ENCODE measurements at places on chromosomes 4 and X.

DNA sequence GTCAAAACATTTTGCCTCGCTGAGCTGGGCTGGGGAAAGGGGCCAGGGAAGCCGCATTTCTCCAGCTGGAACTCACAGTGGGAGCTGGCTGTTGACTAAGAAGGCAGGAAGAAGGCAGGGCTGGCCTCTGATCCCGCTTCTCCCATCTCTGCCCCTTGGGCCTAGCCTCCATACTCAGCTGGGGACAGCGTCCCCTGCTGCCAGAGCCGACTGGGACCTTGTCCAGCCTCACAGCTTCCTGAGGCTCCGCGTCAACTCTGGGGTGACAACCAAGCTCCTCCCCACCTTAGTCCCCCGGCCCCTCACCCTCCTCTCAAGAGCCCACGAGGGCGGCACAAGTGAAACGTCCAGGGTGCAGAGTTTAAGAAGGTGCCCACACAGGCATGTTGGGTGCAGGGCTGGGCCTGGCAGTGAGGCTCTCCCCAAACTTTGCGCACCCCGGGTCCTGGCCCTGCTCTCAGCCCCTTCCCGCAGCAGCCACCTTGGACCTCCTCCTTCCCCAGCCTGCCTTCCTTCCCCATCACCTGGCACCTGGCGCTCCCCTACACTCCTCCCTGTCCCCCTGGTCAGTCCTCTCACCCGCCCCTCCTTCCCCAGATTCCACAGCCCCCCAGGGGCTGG is 100.8 kb downstream of the PSAPL1 start:
- peak; percentile 42 for DNase-seq

DNA sequence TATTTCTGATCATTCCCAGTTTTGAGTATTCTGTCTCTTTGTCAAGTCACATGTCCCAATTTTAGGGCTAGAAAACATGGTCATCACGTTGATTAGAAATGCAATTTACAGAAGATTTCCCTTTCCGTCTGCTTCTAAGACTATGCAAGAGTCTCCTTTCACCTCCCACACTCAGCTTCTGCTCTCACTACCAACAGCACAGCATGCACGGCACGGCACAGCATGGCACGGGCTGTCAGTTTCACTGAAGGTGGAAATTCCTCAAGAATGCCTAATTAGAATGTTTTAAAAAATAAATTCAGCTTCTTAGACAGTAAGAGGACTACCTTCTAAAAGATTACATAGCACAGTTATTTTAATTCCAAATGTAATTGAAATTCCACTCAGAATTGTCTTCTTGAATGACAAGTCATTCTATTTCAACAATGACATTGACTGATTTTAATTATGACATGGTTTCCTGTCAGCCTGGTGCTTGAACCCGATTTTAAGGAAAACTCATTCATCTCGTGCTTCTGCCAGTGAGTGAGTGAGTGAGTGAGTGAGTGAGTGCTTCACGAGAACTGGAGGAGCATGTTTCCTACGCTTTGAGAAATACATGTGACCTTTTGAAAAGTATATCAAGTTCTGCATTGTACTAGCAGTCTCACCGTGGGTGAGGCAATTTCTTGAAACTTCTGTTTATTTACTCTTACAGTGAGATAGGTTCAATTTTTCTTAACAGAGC is 124.8 kb upstream of the SORBS2 start:
- no peak for DNase-seq

DNA sequence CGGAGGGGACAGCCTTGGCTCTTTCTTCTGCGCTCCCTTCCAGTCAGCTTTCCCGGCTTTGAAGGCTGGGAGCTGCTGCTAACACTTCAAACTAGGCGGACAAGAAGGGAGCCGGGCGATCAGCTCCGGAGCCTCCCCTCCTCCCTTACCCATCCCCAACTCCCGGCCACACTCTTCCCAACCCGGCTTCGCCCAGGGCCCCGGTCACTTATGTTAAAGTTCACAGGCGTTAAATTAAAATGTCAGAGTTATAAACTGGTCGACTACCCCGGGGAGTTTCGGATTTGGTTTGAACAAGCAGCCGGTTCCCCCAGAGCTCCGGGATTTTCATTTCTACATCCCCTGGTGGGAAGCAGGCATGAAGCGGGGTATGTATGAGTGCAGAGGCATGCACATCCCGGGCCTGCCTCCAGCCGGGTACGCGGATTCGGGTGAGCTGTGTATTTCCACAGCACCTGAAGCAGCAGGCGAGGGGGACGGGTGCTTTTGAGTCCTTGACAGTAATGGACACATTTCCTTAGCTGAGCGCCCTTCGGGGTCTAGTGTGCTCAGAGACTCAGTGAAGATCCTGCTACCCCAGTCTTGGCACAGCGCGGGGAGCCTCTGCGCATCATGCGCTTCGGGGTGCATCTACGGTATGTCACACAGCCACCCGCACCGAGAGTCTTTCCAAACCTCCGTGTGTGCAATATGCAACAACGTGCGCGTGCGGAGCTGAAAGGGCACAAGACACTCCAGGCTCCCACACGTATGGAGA is 880 bp downstream of the UNC5C start:
- DNase-seq = peak; percentile 30

DNA sequence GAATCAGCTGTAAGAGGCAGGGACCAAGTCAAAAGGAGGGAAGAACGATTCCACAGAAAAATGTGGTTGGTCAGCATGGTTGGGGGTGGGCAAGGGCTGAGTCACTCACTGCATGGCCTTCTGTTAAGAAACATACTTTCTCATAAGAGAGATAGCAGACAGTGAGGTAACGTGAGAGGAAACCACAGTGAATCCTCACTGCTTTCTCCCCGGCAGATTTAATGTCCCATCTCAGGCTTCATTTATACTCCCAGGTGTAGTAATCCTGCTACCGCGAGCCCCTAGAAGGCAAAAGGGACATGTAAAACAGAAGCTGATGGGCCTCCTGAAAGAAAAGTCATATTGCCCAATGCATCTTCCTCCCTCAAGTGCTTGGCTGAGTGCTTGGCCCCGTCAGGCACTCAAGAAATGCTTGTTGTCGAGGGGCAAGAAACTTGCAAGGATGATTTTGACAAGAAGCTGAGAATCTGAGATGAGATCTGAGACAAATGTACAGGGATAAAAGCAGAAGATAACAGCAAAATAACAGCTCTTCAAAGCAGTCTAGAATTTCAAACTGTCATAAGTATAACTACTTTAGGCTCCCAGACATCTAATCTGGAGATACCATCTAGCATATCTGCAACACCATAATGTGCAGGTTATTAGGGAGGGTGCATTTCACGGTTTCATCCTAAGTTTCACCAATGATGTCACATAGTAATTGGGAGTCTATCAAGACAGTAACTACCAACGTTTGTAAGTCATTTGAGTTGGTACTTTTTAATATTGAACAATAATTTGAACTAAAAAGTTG is 40.2 kb downstream of the SH3KBP1 start:
- peak; percentile 62 for DNase-seq

DNA sequence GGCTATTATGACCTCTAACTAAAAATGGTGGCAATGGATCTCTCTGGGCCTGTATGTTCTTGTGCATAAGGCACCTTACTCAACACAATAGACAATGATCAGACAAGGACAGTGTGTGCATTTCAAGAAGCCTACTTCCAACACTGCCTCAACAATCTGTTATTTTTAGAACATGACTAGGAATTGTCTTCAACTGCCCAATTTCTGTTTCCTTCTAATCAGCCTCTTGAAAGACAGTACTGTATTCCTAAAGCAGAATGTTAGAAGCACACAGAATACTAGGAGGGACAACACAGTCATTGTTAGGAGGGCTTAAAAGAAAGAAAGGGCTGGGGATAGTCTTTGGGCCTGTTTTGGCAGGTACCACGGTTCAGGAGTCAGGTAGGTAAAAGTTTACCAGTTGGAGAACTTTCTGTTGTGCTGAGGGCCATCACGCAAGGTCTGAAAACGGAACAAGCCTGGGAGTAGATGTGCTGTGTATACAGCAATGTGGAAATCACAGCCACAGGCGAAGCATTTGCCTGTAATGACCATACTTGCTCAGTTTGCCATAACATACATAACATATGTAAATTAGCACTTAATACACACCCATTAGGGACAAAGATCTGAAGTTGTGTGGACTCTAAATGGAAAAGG is 100.8 kb upstream of the ATXN3L start:
- no peak for DNase-seq

- no peak for DNase-seq
Measured at GRCh38 chrX:137567682-137568232, 1.8 kb downstream of the ZIC3 start.

- no peak for DNase-seq
Measured at GRCh38 chr4:86670756-86671155, 76.6 kb downstream of the PTPN13 start.

- no peak for DNase-seq
Measured at GRCh38 chr4:109334129-109335105, 32.0 kb upstream of the COL25A1 start.

- DNase-seq = peak; percentile 26
Measured at GRCh38 chr4:129377131-129377845, 281.3 kb downstream of the C4orf33 start.

- DNase-seq = no peak
Measured at GRCh38 chr4:139808381-139808807, 142.8 kb downstream of the MGST2 start.

GRCh38 chrX:154308108-154308946 is 12.7 kb downstream of the TKTL1 start:
- DNase-seq = peak; percentile 24

DNA sequence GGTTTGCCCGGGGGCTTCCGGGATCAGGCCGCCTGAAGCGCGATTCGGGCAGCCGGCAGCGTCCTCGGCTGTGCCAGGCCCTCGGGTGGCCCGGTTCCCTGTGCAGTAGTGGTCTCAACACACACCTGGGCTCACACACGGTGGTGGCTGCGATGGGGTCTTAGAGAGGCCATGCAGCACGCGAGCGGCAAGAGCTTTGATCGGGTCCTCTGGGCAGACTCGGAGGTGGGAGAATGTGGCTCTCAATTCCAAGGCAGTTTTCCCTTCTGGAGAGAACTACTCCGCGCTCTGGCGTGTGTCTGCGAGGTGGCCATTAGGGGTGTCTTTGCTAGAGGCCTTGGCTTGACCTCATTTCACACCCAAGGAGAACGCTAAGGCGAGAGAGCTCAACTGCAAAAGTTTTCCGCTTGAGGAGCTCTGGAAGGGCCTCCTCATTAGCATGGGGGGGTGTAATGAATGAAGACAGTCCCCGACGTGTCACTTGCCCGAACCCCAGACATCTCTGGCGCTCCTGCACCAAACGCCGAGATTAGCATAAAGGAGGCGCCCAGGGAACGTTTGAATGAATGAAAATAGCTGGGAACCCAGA is 771 bp upstream of the RBPJ start:
- DNase-seq = no peak

DNA sequence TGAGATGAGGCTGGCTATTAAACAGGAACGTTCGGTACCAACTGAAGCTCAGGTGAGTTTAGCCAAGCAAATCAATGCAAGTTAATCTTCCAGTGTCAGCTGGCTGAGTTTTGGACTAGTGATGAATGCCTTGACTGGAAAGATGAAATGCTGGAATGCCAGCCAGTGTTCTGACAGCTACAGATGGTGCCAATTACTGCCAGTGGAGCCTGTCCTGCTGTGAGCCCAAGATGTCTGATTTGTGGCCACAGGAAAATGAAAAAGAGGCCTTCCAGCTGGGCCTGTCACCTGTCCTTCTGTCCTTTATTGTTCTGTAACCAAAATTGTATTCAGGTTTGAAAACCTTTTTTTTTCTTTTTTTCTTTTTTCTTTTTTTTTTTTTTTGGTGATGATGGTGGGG is 223.1 kb downstream of the AFF2 start:
- no peak for DNase-seq

DNA sequence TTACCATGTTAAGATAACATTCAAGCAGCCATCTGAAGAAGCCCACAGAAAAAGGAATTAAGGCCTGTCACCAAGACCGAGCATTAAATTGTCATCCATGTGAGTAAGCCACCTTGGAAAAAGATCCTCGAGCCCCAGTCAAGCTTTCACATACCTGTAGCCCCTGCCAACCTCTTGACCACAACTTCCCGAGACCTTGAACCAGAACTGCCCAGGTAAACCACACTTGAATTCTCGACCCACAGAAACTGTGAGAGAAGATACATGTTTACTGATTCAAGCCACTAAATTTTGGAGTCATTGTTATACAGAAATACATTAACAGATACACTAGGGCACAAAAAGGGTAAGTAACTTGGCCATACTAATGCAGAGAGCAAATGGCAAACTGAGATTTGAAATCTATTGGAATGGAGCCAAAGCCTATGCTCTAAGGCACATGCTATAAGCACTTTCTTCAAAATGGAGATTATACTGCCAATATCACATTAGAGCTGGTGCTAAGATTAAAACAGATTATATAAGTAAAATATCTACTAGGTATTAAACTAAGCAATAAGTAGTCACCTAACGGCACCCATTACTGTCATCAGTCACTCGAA is 49.5 kb downstream of the FAM13A start:
- no peak for DNase-seq

GRCh38 chrX:149433051-149433450 is 72.1 kb downstream of the IDS start:
- DNase-seq = no peak

- peak; percentile 74 for DNase-seq
Measured at GRCh38 chr4:52126966-52127365, 75.9 kb downstream of the SPATA18 start.

- no peak for DNase-seq
Measured at GRCh38 chrX:23797371-23798128, 14.6 kb downstream of the SAT1 start.

DNA sequence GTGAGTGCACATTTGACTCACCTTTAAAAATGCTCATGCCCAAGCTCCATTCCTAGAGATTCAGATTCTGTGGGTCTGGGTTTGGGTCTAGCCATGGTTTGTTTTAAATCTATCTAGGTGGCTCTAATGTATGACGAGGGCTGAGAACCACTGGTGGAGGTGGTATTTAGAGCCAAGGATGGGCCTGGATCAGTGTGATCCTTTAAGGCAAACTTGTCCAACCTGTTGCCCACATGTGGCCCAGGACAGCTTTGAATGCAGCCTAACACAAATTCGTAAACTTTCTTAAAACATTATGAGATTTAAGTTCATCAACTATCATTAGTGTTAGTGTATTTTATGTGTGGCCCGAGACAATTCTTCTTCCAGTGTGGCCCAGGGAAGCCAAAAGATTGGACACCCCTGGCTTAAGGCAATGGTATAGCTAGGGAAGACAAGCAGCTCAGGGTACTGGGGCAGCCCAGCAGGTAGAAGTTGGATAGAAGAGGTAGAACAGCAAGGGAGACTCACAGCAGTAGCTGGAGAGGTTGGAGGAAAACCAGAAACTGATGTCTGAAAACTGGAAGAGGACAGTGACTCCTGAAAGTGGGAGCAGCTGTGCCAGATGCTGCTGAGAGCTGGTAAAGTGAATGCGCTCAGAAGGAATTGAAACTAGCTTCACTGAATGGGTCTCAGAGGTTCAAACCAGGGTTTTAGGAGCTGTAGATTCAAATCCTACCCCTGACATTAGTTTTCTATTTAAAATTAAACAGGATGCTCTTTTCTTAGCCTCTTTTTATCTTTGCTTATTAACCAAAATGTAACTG is 18.2 kb downstream of the ADD1 start:
- peak; percentile 49 for DNase-seq

- DNase-seq = peak; percentile 25
Measured at GRCh38 chrX:101619364-101619763, 1.6 kb upstream of the ARMCX6 start.

GRCh38 chrX:47574547-47575301 is 7.5 kb upstream of the TIMP1 start:
- DNase-seq = no peak

Data from muscle of back (tissue), 13 donors.